ENCODE measurements at places on chromosomes 6 and 20.
A peak's percentile ranks its signal among the peaks of the same experiment; 100 is the strongest.

- DNase-seq: no peak
These were observed 22.4 kb downstream of the SASH1 start for GRCh38 chr6:148365041-148365440.

GRCh38 chr6:106715922-106716321 is 86.5 kb downstream of the QRSL1 start:
- no peak for DNase-seq

GRCh38 chr6:144690133-144690532 is 405.0 kb downstream of the UTRN start:
- no peak for DNase-seq

GRCh38 chr6:16471910-16472297 is 233.5 kb downstream of the GMPR start:
- DNase-seq: no peak

GRCh38 chr20:36967636-36968035 is 16.1 kb upstream of the SAMHD1 start:
- DNase-seq: no peak

- no peak for DNase-seq
These were observed 20.4 kb upstream of the MCM3 start for GRCh38 chr6:52304983-52305390.

- no peak for DNase-seq
These were observed 302.0 kb upstream of the STXBP5 start for GRCh38 chr6:146901940-146902816.

GRCh38 chr6:49636713-49637349 is at the start of gene RHAG:
TSS of gene RHAG (minus strand) at chr6:49636839. CDS start at chr6:49636812, 27 bp downstream.
- no peak for DNase-seq

DNA sequence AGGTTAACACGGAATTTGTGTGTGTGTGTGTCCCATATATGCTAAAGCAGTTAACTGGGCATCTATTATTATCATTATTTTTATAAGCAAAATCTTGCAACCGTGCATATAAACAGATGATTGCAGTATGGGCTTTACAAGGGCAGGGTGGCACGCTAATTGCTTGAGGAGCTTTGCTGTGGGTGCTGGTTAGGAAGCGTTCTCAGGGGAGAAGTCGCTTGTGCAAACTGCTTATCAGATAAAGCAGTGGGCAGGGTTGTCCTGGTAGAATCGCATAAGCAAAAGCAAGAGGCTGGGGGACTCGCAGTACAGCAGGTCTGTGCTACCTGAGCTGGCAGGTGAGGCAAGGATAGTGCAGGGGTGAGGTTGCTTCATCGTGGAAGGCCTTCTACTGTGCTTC is 9.7 kb upstream of the CCN6 start:
- DNase-seq: no peak

DNA sequence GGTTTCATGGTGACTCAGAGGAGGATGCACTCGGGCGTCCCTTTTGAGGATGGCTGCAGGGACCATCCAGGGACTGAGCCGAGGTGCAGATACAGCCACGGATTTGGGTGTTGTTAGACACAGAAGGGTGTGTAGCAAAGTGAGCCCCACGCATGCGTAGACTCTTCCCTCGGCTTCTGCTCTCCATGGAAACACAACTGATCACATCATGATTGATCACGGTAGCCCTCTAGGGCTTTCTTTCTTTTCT is 606 bp upstream of the ULBP1 start:
- DNase-seq: no peak

- DNase-seq: peak; percentile 54
These were observed 18.2 kb downstream of the TMEM242 start for GRCh38 chr6:157304899-157305663.

Data from glomerular endothelial cell (primary cell).